Non-pigmented ciliary epithelial cell (primary cell): ENCODE measurements at places on chromosomes 3 and 15.

- DNase-seq: no peak
Observed at GRCh38 chr3:142596726-142597088, 514 bp downstream of the PLS1 start.

DNA sequence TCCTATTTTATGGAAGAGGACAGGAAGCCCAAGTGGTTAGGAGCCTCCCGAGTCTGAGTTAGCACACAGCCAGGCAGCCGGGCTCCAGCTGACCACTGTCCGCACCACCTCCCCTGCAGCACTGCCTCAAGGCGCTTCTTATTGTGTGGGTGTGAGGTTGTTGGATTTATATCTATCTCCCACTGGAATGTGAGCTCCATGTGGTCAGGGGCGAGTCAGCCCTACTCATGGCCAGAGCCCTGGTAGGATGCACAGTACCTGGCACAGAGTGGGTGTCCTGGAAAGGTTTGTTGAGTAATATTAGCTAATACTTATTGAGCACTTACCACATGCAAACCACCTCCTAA, 9.7 kb upstream of the FBLN2 start:
- no peak for DNase-seq

GRCh38 chr3:9750556-9751411, 1.0 kb downstream of the OGG1 start:
- no peak for DNase-seq

- no peak for DNase-seq
Observed at GRCh38 chr15:73955326-73955725, 29.1 kb downstream of the LOXL1 start.

DNA sequence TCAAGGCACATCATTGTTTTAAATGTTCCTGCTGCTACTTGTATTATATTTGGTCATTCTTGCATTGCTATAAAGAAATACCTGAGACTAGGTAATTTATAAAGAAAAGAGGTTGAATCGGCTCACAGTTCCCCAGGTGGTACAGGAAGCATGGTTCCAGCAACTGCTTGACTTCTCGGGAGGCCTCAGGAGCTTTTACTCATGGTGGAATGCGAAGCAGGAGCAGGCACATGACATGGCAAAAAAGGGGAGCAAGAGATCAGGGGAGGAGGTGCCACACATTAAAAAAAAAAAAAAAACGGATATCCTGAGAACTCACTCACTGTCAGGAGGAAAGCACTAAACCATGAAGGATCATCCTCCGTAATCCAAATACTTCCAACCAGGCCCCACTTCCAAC, 286.9 kb upstream of the PLSCR5 start:
- no peak for DNase-seq
